ENCODE measurements at places on chromosomes 4 and X.
A peak's percentile ranks its signal among the peaks of the same experiment; 100 is the strongest.

DNA sequence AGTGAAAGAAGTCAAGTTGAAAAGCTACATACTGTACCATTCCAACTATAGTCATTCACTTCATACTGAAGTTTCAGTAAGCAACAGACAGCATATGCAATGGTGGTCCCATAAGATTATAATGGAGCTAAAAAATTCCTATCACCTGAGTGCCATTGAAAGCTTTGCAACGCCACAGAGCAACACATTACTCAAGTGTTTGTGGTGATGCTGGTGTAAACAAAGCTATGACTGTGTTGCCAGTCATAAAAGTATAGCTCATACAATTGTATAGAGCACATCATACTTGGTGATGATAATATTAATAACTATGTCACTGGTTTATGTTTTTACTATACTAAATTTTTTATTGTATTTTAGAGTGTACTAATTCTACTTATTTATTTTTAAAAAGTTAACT lies 78.9 kb downstream of the NAF1 start:
- DNase-seq = no peak

DNA sequence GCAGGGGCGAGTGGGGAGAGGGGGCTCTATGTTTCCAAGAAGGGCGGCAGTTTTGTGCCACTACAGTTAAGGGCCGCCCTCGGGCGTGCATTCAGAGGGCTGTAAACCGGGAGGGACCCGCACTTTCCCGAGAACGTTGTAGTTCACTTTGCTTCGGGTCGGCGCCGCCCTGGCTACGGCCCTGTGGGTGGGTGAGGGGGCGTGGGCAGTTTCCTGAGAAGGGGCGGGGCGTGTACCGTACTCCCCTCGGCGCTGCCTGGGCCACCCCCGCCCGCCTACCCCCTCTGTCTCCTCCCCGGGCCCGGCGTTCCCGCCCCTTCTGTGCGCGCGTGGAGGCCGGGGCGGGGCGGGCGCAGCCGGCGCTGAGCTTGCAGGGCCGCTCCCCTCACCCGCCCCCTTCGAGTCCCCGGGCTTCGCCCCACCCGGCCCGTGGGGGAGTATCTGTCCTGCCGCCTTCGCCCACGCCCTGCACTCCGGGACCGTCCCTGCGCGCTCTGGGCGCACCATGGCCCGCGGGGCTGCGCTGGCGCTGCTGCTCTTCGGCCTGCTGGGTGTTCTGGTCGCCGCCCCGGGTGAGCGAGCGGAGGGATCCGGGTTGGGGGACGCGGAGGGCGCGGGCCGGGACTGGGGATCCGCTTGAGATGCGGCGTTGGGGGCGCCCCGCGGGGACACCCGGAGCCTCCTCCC lies at the start of gene CD99:
Gene CD99, plus strand, starts transcription at position 440 of the 687 bp plus-strand sequence. Its CDS starts 66 bp downstream, at position 506.
- peak; percentile 86 for DNase-seq

DNA sequence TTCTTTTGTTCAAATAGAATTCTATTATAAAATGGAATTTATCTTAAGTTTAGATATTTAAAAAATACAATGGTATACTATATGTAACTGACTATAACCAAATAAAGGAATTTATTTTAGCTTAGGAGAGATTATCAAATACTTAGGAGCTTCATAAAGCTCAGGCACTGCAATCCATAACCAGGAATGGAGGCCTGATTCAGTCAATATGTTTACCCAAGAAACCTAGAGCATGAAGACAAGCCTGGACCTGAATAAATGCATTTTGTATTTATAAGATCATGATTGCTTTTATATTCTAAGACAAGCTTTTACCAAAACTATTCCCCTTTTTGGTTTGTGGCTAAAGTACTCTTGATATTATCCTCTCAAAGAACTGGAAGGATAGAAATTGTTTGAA lies 742.6 kb downstream of the FAT4 start:
- DNase-seq = no peak

DNA sequence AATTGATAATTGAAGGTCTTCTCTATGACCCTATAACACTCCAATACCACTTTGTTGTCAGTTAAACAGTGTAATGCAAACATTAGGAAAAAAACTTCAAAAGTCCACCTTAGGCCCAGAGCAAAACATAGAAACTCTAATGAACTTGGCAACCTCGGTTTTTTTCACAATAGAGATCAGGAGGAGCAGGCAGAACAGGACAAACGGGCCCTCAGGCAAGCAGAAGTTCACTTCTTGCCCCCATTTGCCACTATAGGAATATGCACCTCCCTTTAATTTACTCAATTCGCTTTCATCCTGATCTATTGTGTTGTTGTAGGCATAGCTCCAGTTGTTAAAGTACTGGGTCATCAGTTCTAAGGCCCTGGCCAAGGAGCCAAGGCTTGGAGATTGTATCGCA lies 18.2 kb downstream of the ACOX3 start:
- no peak for DNase-seq

- no peak for DNase-seq
These were observed 5.0 kb upstream of the MMAA start for GRCh38 chr4:145614233-145614610.

DNA sequence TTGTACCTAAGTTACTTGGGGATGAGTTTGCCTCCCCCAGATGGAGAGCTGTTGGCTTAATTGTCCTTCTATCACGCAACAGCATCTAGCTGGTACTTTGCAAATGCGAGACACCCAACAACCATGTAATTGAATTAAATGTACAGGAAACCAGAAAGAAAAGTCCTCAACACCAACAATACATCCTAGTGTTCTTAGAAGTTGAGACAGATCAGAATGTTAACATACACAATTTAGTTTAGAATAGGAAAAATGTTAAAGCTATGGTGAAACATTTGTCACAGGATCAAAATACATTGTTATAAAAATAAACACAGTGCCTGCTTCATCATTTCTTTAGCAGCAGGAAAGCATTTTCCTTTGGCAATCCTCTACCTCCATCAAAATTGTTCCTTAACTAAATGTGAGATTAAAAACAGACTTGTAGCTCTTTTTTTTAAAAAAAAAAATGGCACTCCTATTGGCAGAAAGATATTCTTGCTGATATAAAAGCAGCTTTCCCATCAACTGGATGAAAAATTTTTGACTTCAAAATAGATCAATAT lies 163.1 kb upstream of the MID1 start:
- DNase-seq = no peak

GRCh38 chr4:21290562-21290961 lies 590.3 kb downstream of the PACRGL start:
- no peak for DNase-seq
